ENCODE measurements at places on chromosomes 2 and 18.

- no peak for DNase-seq
Measured at GRCh38 chr2:201203916-201204654, 21.1 kb downstream of the CASP10 start.

DNA sequence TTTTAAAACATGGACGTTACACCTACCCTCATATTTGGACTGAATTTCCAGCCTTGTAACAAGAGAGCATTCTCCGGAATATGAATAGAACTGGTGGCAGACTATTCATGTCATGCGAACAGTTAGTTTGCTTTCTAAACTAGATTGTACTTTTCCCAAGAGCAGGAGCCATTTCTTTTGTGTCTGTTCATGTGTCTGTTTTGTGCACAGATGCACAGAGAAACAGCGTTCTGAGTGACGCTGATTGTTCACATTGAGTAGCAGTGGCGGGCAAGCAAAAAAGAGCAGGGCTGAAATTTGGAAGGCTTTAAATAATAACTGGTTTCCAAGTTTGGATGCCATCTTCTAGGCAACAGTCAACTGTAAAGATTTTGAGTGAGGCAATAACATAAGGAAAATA, 200.3 kb downstream of the NRXN1 start:
- DNase-seq, result no peak

- no peak for DNase-seq
Measured at GRCh38 chr18:64208516-64208915, 59.6 kb upstream of the LINC00305 start.

DNA sequence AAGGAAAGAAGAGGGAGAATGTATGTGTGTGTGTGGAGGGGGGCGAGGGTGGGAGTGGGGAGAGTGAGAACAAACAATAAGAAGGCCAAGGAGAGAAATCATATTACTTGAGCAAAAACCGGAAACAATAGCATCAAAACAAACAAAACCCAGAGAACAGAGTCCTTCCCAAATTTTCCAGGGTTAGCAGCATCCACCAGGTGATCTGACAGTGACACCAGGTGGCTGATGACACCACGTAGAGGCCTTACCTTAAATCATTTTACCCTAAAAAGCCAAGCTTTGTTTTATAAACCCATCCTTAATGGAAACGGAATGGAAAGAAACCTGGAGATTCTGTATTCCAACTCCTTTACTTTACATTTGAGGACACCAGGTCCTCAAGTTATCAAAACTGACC, 42.9 kb downstream of the CDCA7 start:
- DNase-seq, result no peak

DNA sequence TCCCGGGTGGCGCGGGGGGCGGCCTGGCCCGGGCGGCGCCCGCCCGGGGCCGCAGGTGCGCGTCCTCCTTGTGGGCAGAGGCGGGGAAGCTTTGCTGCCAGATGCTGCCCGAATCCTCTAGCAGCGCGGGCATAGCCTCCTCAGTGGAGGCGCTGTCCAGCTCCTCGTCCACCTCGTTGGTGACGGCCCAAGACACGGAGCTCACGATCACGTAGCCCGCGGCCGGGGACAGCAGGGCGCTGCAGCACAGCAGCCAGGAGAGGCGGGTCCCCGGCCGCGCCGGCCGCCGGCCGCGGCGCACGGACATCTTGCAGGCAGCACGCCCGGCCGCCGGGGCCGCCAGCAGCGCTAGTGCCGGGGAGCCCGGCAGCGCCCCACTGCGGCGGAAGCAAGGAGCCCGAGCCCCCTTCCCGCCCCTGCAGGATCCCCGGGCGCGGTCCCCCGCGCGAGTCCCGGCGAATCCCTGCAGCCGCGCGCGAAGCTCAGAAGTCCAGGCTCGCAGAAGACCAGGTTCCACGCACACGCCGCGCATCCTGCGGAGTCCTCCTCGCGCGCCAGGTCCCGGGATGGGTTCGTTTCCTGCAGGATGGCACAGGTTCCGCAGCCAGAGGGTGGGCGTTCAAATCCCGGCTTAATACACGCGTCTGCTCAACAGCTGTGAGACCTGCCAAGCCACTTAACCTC, at the start of gene CREG2:
Gene CREG2 (minus strand): TSS at position 353 of the 684 bp plus-strand sequence. CDS start 46 bp downstream, at position 307.
- DNase-seq, result peak; percentile 20

- DNase-seq, result no peak
Measured at GRCh38 chr2:103151046-103151445, 389.2 kb downstream of the TMEM182 start.

Data from activated T-helper 1 cell treated with anti-CD3 and anti-CD28 coated beads, Interleukin-2, amount 50 U/mL, for 16 hours (primary cell).